ENCODE measurements at places on chromosomes 5 and 9.

- peak; percentile 94 for DNase-seq
Measured at GRCh38 chr9:89519366-89519805, 21.5 kb upstream of the SEMA4D start.

GRCh38 chr5:115627295-115627865 is 1.5 kb upstream of the TMED7 start:
- no peak for DNase-seq

GRCh38 chr9:107489144-107489673 is 360 bp downstream of the KLF4 start:
- no peak for DNase-seq

DNA sequence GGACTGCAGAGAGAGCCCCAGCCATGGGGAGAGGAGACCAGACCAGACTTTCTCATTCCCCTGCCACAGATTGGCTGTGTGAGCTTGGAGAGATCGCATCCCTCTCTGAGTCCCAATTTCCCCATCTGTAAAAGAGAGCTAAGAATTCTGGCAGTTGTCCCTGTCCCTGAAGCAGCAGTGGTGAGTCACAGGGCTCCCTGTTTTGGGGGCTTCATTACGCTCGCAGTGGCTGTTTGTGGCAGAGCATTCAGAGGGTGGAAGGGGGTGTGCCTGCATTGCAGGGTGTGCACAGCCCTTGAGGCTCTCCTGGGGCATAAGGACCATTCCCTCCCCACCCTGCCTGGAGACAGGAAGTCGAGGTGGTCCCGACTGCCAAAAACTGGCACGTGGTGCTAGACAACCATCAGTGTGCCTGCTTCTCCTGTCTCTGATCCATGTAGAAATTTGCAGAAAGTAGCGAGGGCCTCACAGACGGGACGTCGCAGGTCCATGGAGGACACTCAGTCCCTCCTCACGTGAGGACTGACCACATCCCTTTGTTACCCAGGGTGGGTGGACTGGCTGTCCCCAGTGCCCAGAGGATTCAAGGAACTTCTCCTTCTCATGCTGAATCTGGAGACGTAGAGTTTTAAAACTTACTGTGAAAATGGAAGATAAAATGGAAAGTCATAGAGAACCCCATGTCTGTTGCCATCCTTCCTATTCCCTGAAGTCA is 35.3 kb downstream of the HRH2 start:
- no peak for DNase-seq

DNA sequence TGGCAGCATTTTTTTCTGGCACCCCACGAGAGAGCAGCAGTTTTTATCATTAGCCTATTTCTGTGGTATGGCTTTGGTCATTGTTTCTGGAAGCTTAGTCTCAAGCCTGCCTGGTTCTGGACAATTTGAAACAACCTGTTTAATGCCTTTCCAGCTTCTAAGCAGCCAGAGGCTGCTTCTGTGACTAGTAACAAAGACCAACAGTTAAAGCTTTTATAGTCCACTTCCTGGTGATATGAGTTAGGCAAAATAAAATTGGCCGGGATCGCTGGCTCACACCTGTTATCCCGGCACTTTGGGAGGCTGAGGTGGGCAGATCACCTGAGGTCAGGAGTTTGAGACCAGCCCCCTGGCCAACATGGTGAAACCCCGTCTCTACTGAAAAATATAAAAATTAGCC is 24.0 kb downstream of the LYRM7 start:
- no peak for DNase-seq

DNA sequence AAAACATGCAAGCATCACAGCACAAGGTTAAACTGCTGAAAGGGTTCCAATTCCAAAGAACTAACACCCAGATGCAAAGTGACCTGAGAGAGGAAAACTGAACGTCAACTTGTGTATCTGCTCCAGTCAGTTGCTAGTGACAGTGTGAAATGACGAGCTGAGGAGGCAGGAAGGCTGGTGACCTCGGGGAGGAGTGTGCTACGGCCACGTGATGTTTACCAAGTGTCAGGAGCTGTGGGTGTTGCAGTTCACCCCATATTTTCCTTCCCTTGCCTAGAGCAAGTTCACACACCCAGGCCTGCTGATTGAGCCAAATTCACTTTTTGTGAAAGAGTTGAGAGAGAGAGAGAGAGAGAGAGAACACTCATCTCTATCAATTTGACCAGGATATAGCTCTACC is 231.6 kb upstream of the ANKH start:
- no peak for DNase-seq

DNA sequence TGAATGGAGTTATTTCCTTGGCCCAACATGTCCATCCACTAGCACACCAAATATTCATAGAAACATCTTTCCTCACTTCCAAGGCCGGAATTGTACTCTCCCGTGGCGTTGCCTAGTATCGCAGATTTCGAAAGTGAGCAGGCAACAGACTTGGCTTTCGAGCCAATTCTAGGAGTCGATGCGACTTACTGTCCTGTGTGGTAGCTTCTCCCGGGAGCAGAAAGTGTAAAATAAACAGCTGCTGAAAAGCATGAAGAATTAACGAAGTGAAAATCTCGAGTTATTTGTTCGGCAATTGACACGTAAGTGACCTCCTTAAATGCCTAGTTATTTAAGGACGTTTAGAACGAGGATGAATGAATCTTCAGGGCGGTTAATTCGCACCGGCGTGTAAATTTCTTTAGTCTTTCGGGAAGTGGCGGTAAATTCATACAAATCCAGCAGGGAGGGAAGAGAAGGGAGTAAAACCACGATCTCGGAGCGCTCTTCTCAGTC is 449 bp upstream of the PCSK5 start:
- peak; percentile 68 for DNase-seq
